ENCODE measurements at places on chromosomes 1 and 21.
A peak's percentile ranks its signal among the peaks of the same experiment; 100 is the strongest.

GRCh38 chr1:45205011-45205909 is 1.1 kb downstream of the ZSWIM5 start:
- DNase-seq = peak; percentile 1

DNA sequence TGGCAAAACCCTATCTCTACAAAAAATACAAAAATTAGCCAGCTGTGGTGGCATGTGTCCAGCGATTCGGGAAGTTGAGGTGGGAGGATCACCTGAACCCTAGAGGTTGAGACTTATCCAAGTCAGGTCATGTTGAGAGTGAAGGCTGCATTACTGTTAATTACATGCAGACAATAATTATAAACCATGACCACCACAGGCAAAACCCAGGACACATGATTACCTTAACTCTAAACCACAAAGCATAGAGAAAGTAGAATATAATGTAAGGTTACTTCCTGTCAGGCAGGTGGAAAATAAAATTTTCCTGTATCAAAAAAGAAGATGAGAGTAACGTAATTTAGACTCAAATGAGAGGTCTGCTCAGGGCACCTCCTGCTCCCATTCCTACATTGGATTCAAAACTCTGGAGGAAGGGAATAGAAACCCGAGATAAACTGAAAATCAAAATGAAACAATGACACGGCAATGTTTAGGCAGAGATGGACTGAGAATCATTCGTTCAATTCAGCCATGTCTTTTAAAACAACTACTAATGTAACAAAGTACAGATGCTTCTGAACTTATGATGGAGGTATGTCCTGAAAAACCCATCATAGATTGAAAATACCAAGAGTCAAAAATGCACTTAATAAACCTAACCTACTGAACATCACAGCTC is 33.6 kb downstream of the RGS8 start:
- DNase-seq = no peak

GRCh38 chr1:89487972-89488371 is 36.7 kb upstream of the LRRC8B start:
- DNase-seq = no peak

DNA sequence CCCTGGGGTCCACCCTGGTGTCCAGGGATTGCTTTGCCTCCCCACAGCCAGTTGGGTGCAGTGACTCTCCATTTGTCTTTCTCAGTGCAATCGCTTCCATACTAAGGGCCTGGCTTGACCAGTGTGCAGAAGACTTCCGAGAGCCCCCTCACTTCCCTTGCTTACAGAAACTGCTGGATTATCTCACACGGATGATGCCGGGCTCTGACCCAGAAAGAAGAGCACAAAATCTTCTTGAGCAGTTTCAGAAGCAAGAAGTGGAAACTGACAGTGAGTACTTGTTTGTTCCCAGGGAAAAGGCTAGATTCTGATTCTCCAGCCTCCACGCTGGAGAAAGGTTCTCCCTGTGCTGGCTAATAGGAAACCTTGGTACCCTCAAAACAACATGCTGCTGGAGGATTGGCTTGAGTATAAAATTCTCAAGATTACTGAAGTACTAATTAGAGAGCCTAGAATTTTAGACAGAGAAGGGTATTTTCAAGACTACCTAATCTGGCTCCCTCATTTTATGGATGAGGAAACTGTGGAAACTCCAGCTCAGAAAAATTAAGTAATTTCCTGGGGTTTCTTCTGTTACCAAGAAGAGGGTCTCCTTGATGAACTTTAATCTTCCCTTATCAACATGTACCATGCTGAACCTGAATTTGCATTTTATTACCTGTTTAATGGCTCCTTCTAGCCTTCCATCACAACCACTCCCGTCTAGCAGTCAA is 75.8 kb downstream of the RGL1 start:
- DNase-seq = no peak

DNA sequence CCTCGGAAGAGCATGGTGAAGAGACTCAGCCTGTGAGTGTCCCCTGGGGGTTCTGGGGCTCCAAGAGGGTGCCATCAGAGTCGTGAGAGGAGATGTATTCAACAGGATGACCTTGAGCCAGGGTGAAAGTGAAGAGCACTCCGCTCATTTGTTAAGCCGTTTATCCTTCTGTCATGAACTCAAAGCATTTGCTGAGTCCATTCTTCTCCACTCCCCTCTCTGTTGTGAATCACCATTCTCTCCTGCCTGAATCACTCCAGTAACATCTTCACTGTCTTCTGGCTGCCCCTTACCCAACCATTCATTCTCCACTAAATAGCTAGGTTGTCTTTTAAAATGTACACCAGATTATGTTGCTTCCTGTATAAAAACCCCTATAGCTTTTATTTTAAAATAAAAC is 102.2 kb downstream of the RGL1 start:
- DNase-seq = no peak

DNA sequence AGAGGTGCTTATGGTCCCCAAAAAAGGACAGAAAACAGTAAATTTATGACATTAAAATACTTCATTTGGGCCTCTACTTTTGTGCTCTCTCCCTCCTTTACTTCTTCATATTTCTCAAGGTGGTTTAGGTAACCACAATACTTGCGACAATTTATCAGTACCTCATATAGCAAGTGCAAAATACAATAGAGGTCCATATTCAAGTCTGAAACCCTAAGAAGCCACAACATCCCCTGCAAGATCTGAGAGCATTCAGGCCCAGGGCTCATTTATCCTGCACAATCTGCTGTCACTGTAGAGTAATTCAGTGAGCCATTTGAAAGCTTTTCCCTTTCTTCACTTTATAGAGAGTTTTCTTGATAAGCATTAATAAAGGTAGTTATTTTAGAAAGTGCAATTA is 24.2 kb upstream of the ATP6V1G3 start:
- DNase-seq = no peak

DNA sequence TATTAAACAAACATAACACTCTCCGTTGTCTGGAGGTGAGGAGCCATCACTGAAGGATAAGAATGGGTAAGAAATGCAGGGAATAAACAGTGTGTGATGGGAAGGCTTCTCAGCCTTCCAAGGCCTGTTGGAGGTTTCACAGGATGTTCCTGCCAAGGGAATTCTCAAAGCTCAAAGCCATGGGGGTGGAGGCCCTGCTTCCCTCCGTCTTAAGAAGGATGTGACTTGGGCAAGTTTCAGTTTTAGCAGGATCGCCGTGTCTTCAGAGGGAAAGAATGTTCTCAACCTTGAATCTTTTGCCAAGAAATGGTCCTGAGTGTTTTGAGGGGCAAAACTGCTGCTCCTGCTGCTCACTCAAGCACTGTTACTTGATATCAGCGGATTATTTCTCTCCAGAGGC is 41.7 kb upstream of the IL20 start:
- no peak for DNase-seq

DNA sequence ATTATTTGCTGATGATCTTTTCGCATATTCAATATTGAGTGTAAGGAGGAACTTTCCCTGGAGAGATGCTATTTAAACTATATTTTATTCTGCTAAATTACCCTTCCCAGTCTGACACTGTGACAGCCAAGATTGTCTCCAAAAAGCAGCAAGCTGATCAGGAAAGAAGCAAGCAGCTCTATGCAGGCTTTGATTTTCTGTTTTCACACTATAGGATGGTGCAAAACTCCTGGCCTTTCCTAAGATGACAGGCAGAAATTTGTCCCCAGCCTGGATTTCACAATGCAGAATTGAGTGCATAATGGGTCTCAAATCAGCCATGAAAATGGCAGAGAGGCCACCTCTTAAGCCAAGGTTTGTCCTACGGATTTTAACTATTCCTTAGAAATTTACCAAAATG is 1.1 kb downstream of the SGIP1 start:
- no peak for DNase-seq

- no peak for DNase-seq
Measured at GRCh38 chr1:172184506-172185191, 235.8 kb upstream of the C1orf105 start.

DNA sequence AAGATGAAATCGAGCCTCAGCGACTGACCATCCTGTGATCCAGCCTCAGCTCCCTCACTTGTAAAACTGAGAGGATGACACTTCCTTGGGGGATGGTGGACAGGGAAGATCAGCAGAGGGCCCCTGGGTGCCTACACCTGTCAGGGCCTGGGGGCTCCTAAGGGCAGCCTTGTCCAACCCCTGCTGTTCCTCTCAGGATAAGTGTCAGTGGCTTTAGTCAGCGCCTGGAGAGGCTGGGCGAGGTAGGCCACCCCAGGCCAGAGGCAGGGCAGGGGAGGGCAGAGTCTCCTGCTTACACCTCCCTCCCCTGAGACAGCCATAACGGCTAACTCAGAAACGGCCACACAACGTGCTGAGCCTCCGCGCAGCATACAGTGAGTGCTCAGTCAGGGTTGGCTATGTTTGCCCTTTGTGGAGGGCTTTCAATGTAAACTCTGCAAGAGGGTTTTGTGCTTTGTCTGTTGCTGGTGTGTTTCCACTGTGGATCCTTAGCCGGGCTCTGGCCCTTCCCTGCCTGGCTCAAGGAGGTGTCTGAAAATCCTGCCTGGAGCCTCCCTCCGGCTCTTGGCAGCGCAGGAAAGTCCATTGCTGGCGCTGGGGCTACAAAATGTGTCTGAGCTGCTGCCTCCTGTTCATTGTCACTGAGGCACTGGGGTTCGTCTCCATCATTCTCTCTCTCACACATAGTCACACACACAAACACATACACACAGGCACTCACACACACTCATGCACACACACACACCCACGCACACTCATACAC is 588.4 kb downstream of the PTPRU start:
- DNase-seq = no peak

GRCh38 chr1:48908606-48909005 is 131.9 kb upstream of the BEND5 start:
- DNase-seq = no peak

DNA sequence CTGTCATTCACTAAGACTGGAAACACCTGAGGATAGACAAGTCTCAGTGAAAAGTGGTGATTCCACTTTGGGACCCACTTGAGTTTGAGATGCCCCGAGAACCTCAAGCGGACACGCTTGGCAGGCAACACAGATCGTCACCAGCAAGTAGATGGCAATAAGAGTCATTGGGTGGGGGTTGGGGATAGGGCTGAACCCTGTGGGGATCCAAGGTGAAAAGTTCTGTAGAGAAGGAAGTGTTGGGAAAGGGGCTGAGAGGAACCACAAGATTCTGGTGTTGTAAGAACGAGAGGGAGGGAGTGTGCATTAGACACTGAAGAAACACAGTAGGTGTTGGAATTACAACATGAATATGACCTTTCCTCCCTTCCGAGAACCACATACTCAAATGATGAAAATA is 45.4 kb upstream of the TDRD10 start:
- no peak for DNase-seq

GRCh38 chr1:66182551-66183178 is 351.3 kb upstream of the SGIP1 start:
- peak; percentile 9 for DNase-seq

GRCh38 chr1:206952171-206952570 is 5.9 kb upstream of the PIGR start:
- no peak for DNase-seq

DNA sequence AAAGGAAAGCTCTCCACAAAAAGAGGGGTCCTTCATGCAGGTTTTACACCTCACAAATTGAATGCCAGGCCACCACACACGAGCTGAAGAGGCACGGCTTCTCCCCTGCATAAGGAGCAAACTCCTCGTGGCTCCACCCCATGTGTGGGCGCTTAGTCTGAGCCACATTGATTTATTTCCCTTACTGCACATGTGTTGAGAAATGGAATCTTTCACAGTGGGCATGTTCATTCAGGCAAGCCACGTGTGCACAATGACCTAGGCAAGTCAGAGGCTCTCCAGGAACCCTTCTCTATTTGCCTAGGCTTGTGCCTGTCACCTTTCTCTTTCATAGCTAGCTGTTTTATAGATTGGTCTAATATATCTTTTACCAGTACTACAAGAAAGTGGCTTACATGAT is 120.5 kb downstream of the LTN1 start:
- DNase-seq = no peak

DNA sequence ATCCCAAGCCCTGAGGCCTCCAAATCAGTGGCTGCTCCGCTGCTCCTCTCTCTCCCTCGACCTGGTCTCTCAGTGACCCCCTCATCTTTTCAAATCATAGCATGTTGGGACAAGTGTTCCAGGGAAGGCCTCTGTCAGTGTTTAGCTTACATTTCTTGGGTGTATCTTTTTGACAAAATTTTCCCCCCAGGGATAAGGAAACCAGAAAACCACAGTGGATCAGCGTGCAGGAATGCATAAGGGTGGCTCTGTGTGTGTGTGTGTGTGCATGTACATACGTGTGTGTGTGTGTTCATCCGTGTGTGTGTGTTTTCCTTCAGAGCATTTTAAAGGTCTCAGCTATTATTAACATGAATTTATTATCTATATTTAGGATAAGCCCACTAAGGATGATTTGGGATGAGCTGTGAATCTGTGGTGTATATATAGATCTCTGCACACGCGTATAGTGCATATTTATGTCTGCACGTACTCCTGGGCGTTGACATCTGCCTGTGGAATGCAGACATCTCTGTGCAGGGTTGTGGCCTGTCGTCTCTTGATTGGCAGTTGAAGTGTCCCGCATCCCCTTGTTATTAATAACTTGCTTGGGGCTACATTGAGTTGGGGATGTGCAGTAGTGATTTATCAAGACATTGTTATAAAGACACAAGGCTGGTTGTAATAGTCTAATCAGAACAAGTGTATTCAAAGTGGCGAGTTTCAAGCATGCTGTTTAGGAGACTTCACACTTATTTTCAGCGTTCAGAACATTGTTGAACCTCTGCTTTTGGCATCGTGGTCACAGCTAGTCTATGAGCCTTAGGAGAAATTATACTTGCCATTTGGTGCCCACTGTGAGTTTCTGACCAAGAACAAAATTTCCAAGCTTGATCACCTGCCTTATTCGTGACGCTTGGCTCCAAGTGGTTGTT is 55.6 kb downstream of the GALNT2 start:
- DNase-seq = no peak

GRCh38 chr21:36543924-36544323 is 64.0 kb upstream of the CLDN14 start:
- DNase-seq = no peak

DNA sequence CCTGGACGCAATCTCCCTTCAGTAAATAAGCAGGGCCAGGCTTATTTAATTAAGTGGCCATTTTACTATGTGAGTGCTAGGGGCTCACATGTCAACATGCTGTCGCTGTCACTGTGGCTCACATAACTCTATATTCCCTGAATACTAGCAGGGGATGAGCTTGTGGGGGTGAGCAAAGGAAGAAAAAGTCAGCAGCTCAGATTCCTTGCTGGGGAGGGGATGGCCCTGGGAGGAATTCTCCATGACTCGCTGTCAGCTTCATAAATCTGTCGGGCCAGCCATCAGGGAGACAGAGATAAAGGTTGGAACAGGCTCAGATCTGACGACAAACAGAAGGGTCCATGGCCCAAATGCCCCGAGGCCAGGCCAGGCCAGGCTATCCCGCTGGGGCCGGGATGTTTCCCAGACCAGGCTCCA is 26.0 kb upstream of the PLEKHG5 start:
- DNase-seq = no peak

- DNase-seq = no peak
Measured at GRCh38 chr21:45949928-45950739, 31.4 kb upstream of the COL6A1 start.

Measured in effector memory CD4-positive, alpha-beta T cell (primary cell).